ENCODE measurements at places on chromosomes 4 and X.

DNA sequence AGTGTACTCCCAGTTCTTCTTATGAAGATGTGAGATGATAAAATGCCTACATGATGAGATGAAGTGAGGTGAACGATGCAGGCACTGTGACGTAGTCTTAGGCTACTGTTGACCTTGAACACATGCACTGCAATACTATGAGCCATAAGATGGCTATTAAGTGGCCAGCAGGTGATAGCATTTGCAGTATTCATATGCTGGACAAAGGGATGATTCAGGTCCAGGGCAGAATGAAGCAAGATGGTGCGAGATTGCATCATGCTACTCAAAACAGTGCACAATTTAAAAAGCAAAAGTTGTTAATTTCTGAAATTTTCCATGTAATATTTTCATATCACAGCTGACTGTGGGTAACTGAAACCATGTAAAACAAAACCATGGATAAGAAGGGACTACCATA is 781.4 kb downstream of the PCDH18 start:
- DNase-seq: no peak

- no peak for DNase-seq
Observed at GRCh38 chr4:107120661-107121060, 84.5 kb upstream of the DKK2 start.

DNA sequence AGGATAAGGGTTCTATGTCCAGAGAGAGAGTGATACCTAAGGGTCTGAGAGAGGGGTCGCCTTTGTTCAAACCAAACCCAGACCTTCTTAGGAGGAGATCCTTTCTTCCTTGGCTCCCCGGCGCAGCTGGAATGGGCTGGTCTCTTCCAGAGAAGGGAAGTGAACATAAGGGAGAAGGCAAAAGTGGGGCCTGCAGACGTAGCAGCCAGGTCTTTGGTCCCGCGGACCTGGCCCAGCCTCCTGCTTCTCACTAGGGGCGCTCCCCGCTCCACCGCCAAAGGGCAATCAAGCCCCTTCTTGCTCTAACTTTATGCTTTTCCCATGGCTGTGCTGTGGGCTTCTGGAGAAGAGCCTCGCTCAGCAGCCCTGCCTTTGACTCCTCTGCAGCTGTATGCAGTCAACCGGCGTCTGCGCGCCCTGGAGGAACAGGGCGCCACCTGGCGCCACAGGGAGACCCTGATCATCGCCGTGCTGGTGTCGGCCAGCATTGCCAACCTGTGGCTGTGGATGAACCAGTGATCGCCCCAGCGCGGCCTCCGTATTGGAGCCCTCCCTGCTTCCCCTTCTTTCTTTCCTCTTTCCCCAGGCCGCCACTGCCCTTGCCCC is 6.5 kb downstream of the FATE1 start:
- peak; percentile 35 for DNase-seq

DNA sequence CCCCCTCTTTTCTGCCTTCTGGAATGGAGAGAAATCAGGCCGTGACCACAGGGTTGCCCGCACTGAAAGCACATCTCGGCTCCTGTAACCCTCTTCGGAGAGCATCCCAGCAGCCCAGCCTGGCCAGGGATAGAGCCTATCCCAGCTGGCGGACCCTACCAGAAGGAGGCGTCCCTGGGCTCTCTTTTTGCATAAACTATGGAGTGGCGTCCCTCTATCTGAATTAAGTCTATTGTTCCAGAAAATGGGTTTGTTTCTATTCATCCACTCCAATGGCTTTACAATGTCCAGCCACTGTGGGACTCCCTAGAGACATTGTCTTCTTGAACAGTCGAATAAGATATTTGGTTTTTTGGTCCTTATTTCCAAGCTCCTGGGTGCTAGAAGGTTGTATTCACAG is 689 bp upstream of the NHSL2 start:
- DNase-seq: no peak

DNA sequence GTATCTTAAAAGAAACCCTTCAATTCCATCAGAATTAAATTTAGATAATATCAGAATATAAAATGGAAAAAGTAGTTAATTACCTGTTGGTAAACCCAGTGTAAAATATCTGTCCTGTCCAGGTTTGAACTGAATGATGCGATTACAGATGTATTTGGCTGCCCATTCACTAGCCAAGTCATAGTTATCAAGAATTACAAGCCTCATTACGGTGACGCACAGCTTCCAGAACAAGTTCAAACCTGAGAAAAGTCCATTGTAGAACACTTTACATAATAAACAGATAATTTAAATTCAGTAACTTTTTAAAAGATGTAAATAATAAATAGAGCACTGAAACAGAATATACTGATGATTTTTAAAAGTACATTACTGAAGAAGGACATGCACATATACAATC is 4.4 kb downstream of the GNPDA2 start:
- DNase-seq: no peak

- DNase-seq: peak; percentile 5
Observed at GRCh38 chrX:20529301-20529700, 262.6 kb upstream of the RPS6KA3 start.

DNA sequence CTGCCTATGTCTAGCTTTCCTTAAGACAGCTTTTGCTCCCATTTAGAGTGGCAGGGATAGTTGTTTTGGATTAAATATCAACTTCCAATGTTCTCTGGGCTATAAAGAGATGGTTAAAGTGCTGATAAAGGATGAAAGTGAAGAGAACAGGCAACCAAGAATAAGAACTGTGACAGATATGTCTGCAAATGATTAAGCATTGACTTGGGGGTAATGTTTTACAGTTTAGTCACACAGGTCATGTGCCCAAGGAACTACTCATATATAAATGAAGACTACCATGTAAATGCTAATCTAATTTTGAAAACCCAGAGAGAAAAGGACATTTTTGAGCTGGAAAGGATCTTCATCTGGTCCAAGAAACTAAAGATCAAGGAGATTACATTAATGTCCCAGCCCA is 42.1 kb downstream of the RBMX2 start:
- no peak for DNase-seq

DNA sequence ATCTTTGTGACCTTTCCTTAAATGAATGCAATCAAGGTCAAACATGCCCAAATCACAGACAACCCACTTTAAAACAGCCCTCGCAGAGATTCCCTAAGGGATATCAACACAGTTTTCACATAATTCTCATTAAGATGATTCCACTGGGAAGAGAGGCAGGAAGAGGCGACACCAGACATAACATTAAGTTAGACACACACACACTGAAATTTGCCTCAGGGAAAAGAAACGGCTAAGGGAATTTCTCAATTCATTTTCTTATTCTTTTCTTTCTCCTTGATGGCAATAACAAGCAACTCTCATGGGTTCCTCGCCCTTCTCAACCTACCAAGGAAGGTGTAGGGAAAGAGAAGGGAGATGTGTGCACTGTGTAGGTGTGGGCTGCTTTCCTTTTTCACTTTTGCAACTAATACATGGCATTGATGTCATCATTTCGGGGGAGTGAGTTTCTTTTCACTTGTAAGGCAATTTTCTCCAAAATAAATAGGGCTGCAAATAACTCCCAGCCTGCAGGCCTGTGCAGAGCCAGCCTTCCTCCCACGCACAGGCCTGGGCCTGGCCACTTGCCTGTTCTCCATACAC is 41.4 kb downstream of the SOD3 start:
- DNase-seq: no peak

GRCh38 chr4:3486541-3487540 is 23.7 kb downstream of the DOK7 start:
- no peak for DNase-seq

All from SHP77 (cell line).